ENCODE measurements at places on chromosomes 2 and 18.

DNA sequence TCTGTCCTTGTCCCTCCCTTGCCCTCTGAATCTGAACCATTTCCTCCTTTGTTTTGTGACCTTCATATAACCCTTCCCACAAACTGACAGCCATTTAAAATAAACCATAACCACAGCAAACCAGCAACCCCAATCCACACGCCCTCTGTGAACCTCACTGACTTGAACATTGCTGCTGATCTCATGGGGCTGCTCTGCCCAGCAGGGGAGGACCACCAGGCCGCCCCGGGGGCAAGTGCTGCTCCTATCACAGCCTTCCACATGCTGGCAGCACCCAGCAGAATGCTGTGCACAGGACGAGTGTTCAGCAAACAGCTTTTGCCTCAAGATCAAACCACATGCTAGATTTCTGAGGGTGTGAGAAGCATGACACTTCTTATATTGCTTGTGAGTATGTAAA is 73.9 kb upstream of the UXS1 start:
- DNase-seq = no peak

DNA sequence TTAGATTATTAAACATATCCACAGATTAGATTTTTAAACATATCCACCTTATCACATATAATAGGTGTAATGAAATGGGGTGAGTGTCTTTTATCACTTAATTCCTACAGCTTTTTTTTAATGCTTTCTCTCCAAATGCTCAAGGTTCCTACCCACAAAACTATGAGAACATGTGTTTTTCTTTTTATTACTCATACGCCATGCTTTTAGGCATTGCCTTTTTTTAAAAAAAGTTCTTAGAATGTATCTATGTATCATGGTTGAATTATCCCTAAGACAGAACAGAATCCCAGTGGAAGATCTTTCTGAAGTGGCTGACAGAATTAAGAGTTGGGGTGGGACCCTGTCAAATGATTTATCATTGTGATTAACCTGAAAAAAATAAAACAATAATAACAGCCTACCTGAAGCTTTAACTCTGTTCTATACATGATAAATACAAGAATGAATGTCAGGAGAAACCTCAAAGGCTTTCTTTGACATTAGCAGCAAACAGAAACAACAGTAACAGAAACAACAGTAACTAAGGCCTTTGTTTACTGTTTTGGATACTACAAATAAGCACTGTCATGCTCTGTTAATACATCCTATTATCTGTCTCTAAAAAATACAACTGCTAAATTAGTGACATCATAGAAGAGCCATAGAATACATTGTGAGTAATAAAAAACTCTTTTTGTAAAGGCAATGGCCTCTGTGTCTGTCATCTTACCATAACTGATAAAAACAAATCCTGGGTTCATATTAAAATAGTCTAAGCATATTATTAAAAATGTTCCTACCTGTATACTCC is 4.1 kb upstream of the ZNF397 start:
- no peak for DNase-seq

DNA sequence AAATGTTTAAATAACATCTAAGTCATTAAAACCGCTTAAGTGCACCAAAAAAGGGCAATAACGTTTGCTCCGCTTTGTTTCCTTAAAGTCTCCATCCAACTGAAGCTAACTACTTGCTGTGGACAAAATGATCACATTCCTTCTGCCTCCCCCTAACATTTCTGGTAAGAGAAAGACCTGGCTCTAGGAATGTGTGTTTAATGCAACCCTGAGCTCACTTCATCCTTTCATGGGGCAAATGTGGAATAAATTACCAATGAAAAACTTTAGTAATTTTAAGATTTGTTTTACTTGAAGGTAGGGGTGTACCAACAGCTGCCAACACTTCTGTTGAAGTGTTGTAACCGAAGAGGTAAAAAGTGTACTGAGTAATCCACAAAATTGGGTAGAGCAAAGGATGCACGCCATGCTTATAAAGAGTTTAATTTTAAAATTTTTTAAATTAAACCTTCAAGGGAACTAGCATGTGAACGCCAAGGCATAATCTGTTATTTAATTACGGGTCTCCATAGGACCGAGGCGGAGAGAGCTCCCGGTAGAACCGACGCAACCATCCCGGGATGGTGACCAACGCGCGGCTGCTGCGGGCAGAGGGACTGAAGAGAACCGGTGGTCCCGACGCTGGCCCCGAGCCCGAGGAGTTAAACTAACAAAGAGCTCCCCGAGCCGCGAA is 1.1 kb downstream of the HNRNPLL start:
- no peak for DNase-seq

DNA sequence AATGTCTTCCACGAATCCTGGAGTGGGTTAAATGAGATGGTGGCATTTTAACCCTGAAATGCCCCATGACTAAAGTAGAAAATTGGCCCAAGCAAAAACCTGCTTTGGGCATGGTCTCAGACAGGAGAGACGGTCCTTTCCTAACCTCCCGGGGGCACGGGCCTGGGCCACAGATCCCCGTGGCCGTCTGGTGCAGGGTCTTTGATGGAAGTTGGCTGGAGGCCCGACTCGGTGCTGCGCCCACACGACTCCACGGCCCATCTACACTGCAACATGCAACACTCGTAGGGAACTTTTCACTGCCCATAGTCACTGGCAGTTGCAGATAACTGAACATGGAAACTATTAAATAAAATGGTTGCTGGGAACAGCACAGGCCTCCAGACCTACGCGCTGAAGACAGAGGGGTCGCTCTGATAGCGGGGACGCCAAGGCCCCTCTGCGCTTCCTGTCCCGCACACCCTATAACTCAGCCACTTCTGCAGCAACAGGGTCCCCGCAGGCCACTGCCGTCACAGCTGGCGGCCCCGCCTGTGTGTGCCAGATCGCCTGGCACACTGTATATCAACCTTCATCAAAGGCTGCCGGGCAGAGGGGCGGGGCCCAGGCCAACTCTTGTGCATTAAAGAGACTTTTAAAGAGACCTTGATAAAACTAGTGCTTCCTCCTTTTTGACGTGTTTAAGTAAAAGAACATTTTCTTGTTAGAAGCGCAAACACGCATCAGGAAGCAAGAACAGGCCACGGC is 214.1 kb downstream of the TWIST2 start:
- DNase-seq = no peak

GRCh38 chr2:231110551-231110950 is 14.3 kb downstream of the HTR2B start:
- peak; percentile 48 for DNase-seq

DNA sequence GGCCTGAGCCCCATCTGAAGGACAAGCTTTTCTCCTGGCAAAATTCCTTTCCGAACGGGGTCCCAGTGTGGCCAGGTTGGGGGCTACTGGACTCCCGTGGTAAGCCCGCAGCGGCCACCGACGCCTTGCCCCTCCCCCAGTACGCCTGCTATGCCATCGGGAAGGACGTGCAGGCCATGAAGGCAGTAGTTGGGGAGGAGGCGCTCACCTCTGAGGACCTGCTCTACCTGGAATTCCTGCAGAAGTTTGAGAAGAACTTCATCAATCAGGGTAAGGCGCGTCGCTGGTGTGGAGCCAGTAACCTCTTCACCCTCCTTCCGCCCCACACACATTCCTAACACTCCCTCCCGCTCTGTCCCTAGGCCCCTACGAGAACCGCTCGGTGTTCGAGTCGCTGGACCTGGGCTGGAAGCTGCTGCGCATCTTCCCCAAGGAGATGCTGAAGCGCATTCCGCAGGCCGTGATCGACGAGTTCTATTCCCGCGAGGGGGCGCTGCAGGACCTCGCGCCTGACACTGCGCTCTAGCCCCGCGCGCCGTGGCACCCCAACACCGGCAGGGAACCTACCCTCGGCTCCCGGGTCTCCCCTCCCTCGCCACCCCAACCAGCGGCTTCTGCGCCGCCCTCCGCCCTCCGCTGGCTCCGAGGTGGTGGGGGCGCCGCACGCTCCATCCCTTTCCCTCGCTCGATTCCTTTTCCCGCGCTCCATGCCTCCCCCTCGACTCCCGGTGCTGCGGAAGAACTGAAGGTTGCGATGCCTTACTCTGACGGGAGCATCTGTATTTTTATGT is 13.6 kb upstream of the ANKRD53 start:
- DNase-seq = peak; percentile 85

- DNase-seq = peak; percentile 71
These were observed at the start of gene HAAO for GRCh38 chr2:42792583-42793333. TSS of gene HAAO (minus strand) at chr2:42792583. CDS start at chr2:42792536, 47 bp downstream.

GRCh38 chr2:8694737-8695136 is 12.9 kb downstream of the ID2 start:
- no peak for DNase-seq

DNA sequence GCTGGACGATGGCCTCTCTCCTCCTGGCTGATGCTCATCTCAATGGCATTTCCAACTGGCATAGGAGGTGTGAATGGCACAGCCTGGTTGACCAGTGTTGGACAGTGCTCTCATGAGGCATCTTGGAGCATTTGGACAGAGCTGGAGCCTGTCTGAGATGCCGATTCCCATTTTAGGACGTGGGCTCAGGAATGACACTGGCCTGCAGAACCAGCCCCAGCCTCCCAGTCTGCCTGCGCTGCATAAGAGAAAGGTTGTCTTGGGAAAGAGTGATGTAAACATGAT is 118.2 kb upstream of the COPS8 start:
- DNase-seq = no peak

- no peak for DNase-seq
These were observed 75.3 kb upstream of the MGAT4A start for GRCh38 chr2:98806236-98806697.

DNA sequence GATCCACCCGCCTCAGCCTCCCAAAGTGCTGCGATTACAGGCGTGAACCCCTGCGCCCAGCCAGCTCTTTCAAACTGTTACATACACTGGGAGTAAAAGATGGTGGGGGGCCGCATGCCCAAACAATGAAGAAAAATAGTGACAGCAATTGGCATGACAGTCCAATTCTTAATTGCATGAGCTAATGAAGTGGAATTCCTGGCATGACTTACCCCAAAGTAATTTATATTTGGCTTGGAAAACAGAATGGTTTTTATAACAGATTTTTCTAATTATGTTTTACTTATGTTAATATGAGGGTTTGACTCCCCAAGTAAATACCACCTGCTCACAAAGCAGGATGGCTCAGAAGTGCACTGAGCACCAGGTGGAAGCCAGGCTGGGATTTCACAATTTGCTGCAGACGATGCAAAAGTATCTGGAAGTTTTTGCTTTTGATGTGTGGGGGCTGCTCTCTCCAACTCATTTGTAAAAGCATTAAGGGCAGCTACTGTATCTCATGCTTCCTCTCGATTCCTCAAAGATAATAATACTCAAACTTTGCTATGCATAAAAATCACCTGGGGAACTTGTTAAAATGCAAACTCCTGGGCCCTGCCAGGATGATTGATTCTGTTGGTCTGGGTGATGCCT is 24.0 kb upstream of the ATG16L1 start:
- DNase-seq = no peak

GRCh38 chr18:13266218-13267100 is 47.9 kb downstream of the LDLRAD4 start:
- DNase-seq = peak; percentile 25

DNA sequence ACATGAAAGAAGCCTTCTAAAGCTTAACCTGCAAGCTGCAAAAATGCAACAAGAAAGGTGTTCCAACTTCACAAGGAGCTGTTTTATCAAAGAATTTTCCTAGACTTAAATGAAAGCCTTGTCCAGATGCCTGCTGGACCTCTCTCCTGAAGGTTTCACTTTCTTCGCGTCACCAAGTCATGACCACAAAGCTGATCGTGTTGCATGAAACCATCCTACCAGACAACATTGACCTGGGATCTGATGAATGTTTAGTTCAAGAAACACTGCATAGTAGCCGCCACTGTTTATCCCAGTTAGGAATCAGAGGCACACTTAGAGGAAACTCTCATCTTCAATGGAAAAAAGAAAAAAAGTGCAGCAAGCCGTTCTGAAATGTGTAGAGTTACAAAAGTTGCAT is 26.9 kb downstream of the PAX3 start:
- no peak for DNase-seq

GRCh38 chr2:133568172-133568571 is at the start of gene NCKAP5:
TSS of gene NCKAP5 (minus strand) at chr2:133568463. CDS start at chr2:133517526, 50,937 bp downstream.
- no peak for DNase-seq

DNA sequence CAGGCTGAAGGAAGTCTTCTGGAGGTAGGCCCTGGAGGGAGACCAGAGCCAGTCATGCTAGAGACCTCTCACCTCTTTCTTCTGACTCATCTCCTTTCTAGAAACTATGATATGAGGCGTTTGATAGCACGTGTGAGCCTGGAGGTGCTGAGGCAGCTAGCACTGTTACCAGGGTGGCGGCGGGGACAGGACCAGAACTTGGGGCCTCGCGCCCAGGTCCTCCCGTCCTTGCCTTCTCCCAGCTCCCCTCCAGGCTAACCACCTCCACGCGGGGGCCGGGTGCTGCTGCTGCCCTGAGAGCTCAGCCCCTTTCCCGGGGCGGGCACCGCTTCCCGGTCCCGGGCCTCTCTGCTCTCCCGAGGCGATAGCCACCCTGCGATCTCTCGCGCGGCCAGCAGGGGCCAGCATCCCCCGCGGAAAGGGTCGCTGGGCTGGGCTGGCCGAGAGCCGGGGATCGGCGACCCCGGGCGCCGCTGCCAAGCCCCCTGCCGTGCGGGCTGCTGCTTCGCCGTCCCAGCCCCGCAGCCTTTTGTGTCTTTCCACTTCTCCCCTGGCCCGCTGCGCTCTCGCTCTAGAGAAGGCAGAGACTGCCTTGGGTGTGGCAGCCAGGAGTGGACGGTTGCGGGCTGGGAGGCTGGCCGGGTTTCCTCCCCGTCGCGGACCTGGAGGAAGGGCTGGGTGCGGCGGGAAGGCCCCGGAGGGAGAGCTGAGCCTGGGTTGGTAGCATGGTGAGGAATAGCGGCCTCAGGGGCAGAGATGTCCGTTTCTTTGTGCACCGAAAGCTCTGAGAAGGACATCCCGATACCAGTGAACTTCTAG is 49.1 kb downstream of the TMEM17 start:
- peak; percentile 80 for DNase-seq

DNA sequence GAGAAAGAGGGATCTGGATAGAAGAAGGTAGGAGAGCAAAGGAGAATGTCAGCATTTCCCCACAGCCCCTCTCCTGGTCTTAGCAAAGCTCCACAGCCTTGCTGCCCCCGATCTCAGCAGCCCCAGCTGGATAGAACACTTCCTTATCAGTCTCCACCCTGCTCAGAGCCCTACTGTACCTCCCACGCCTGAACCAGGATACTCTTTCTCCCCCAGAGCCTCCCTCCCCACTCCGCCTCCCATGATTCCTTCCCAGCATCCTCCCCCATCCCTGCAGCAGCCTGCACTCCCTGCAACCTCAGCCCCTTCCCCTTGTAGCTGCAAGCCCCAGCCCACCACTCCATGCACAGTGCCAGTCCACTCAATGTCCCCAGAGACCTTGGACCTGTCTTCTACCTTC is 25.8 kb downstream of the PLB1 start:
- DNase-seq = no peak

GRCh38 chr2:21428754-21429153 is 305.0 kb downstream of the TDRD15 start:
- no peak for DNase-seq

- DNase-seq = peak; percentile 55
These were observed 318 bp downstream of the TYW5 start for GRCh38 chr2:199955007-199955338.

Measured in suppressor macrophage treated with lipopolysaccharide for 1 hour (primary cell).